Stimulated activated CD4-positive, alpha-beta T cell treated with anti-CD3 and anti-CD28 coated beads, Interleukin-4, amount 100 ng/mL, for 4 hours (primary cell): ENCODE measurements at places on chromosomes 4 and X.

GRCh38 chr4:42995343-42995944 lies 102.9 kb downstream of the GRXCR1 start:
- no peak for DNase-seq

- DNase-seq = no peak
Measured at GRCh38 chrX:29388509-29388908, 801.3 kb downstream of the IL1RAPL1 start.

DNA sequence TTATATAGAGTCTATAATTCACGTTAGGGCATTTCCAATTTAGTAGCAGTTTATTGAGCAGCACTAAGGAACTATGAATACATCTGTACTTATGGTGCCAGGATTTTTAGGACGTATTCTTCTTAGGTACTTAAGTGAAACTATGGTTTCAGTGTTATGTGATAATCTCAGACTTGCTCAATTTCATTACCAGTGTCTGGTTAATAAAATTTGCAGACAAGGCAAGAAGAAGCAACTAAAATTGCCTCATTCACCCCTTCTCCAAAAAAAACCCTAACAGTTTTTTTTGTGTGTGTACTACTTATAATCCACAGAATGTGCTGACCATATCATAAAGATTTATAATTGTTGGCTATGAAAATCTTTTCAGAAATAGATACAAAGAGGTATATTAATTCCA lies 6.0 kb upstream of the CXCL10 start:
- no peak for DNase-seq

DNA sequence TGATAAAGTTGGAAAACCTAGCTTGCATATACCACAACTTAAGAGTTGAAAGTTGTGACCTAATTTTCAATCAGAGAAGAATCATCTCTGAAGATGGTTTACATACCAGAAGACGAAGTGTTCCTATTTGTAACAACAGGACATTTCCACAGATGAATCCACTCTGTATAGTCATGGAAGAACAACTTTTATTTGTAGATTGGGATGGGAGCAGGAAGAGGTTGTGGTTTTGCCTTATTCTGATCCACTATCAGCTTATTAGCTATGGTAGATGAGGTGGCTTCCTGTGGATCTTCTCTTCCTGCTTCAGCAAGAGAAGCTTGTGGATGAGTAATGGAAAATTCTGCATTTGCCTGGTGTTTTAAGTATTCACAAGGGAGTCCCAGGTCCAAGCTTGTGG lies 18.6 kb upstream of the SUPT20HL1 start:
- no peak for DNase-seq

DNA sequence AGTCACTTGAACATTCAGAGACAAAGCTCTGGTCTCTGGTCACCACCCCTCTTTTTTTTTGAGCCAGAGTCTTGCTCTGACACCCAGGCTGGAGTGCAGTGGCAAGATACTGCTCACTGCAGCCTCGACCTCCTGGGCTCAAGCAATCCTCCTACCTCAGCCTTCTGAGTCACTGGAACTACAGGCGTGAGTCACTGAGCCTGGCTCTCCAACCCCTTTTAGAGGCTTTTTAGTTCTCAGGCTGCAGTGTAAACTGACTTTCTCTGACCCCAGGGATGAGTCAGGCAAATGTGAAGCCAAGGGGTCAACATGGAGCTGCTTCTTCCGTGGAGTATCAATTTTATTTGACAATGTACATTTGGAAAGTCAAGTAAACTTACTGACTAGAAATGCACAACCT lies 229.2 kb downstream of the PTTG2 start:
- no peak for DNase-seq
